ENCODE measurements at places on chromosomes 5 and 9. TPM values are rescaled to one million over a fixed set of nuclear protein-coding genes. Genes with fewer than 3 reads are reported as not detected.

DNA sequence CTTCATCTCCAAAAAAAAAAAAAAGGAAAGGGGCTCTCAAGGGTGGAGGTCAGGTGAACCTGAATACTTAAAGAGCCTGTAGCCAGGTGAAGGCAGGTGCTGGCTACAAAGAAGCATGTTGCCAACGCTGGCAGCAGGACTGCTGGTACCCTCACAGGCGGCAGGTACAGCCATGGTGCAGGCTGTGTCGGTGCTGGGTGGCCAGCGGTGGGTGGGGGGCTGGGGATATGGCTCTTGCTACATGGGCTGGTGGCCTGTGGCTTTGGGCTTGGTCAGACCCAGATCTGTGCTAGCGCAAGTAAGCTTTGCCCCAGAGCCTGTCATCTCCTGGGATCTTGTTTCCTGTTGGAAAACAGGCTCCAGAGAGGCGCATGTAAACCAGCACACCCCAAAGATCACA lies 86.3 kb upstream of the PHYKPL start:
- no peak overlapping the region for H3K4me3 ChIP-seq
- DNase-seq: no peak
- H3K4me1 ChIP-seq: no peaks in the 10 kb centered on the region
- H3K27ac ChIP-seq: no peak overlapping the region
- no peaks in the 10 kb centered on the region for H3K36me3 ChIP-seq

DNA sequence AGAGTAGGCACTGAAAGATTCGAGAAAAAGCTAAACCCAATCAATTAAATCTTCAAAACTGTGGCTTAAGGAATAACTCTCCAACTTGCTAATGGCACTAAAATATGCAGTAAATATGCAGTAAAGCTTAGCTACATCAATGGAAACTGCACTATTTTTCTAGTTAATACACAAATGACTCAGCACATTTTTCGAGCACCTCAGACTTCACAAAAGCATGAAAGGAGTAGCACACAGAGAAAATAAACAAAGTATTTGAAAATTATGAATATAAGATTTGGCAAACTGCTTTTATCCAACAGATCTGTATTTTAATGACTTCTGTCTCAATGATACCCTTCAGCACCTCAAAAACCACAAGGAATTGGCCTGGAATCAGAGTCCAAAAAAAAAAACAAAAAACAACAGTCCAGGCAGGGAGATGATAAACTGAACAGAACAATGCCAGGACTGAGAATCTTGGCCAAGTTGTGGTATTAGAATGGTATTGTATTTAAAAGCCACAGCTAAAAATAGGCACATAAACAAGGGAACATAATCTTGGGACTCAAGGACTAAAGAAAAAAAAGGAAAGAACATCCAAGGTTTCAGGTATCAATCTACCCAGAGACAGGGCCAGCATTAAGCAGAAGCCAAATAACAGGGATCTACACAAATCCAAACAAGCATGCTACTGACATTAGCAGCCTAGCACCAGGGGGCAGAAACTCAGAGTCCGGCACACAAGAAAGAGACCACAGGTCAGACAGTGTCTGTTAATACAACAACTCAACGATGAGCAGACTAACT lies 21.4 kb downstream of the TMEM245 start:
- no peaks in the 10 kb centered on the region for H3K36me3 ChIP-seq
- no peaks in the 10 kb centered on the region for H3K27me3 ChIP-seq
- DNase-seq: no peak
- H3K4me1 ChIP-seq: peaks cover 90% of the 10 kb centered on the region
- no peak overlapping the region for H3K4me3 ChIP-seq

DNA sequence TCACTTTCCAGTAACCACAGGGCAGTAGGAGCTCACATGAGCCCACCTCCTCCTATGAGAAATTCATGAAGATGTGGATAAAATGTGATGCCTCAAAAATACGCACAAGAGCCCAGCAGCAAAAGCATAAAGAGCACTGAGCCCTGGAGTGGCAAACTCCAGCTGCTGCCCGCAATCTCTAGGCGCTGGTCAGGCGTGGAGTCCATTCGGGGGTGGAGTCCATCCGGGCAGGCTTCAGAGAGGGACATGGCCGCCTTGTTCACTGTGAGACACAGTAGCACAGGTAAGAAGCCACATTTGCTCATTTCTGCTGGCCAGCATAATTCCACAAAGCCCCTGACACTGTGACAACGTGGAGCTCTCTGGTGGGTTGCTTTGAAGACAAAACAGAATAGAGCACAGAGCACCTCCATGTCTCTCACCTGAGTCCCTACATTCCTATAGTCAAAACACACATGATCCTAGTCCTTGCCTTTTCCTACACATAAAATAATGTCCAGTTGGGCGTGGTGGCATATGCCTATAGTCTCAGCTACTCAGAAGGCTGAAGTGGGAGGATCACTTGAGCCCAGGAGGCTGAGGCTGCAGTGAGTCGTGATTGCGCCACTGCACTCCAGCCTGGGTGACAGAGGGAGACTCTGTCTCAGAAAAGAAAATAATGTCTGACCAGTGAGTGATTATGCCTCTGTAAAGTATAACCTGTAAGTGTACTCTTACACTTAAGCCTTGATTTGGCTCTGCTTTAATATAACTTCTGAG lies 365.2 kb downstream of the GADD45G start:
- H3K36me3 ChIP-seq: no peaks in the 10 kb centered on the region
- H3K27me3 ChIP-seq: no peaks in the 10 kb centered on the region
- no peak overlapping the region for H3K4me3 ChIP-seq
- no peak for DNase-seq

DNA sequence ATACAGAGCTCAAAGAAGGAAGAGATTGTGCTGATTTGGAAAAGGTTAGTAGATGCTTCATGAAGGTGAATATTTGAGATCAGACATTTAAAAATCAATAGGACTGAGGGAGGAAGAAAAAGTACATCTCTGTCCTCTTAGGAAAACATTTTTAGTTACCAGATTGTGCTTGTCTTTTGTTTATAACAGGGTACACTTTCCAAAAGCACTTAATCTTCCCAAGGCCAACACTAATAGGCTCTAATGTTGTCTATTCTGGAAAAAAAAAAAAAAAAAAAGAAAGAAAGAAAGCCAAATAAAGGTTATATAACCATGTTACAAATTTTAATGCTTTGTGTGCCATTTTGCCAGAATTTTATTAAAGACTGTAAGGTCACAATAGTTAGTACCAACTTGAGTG lies 45.5 kb upstream of the SHISAL2B start:
- no peak overlapping the region for H3K27ac ChIP-seq
- no peaks in the 10 kb centered on the region for H3K27me3 ChIP-seq
- DNase-seq: no peak
- H3K36me3 ChIP-seq: no peaks in the 10 kb centered on the region
- H3K4me3 ChIP-seq: no peak overlapping the region

Gene PSAT1
- polyA plus RNA-seq: 11.6 TPM

Gene PCDHB2
- not detected for polyA plus RNA-seq

Gene LPAR1
- polyA plus RNA-seq: not detected

- H3K4me1 ChIP-seq: no peaks in the 10 kb centered on the region
- no peaks in the 10 kb centered on the region for H3K27me3 ChIP-seq
- no peak overlapping the region for H3K27ac ChIP-seq
- no peak overlapping the region for H3K4me3 ChIP-seq
- no peaks in the 10 kb centered on the region for H3K36me3 ChIP-seq
- DNase-seq: no peak
Measured at GRCh38 chr9:74277532-74277931, 219.6 kb upstream of the RORB start.

Gene SPINK6
- polyA plus RNA-seq: not detected

Gene PPP3R2
- polyA plus RNA-seq: not detected

- H3K27me3 ChIP-seq: no peaks in the 10 kb centered on the region
- H3K27ac ChIP-seq: no peak overlapping the region
- H3K36me3 ChIP-seq: no peaks in the 10 kb centered on the region
- DNase-seq: no peak
- no peaks in the 10 kb centered on the region for H3K4me1 ChIP-seq
Measured at GRCh38 chr9:115629879-115630840, 512.2 kb upstream of the TNC start.

DNA sequence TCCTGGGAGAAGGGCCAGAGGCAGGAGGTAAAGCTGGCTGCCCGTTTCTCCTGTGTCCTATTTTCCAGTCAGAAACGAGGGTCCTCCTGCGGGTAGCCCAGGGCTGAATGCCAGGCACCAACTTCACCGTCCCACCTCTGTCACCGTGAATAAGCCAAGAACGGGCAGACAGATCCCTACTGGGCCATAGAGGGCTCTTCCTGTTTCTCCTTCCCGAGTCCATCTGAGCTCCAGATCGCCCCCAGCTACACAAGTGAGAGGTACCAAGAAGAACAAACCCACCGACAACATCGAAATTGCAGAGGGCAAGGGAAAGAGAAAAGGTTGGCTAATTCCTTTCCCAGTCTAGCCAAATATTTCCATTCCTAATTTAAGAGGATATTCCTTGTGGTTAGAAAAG lies 93.7 kb downstream of the SPOCK1 start:
- no peak overlapping the region for H3K4me3 ChIP-seq
- DNase-seq: no peak
- no peaks in the 10 kb centered on the region for H3K27me3 ChIP-seq
- H3K36me3 ChIP-seq: no peaks in the 10 kb centered on the region
- H3K27ac ChIP-seq: no peak overlapping the region
- H3K4me1 ChIP-seq: no peaks in the 10 kb centered on the region

GRCh38 chr5:115028557-115028956 lies 141.2 kb downstream of the TRIM36 start:
- H3K4me1 ChIP-seq: no peaks in the 10 kb centered on the region
- H3K36me3 ChIP-seq: no peaks in the 10 kb centered on the region
- H3K27me3 ChIP-seq: no peaks in the 10 kb centered on the region

- no peak overlapping the region for H3K27ac ChIP-seq
- no peak for DNase-seq
- no peak overlapping the region for H3K4me3 ChIP-seq
- no peaks in the 10 kb centered on the region for H3K27me3 ChIP-seq
- H3K36me3 ChIP-seq: no peaks in the 10 kb centered on the region
Measured at GRCh38 chr9:23814243-23814642, 11.8 kb downstream of the ELAVL2 start.

DNA sequence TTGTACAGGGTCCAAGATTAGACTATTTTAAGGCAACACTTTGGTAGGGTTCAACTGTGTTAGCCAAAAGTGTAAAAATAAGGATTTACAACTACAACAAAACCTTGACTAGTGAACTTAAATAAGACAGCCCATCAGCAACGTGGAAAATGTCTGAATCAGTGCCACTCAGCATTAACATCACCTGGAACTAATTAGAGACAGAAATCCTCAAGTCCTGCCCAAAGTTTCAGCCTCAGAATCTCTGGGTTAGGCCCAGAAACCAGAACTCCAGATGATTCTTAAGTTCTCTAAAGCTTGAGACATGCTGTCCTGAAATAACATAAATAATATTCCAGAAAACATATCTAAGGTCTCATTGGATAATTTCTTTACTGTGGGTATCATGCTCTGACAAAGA lies 118.6 kb downstream of the SEMA6A start:
- no peak overlapping the region for H3K27ac ChIP-seq
- H3K27me3 ChIP-seq: no peaks in the 10 kb centered on the region
- no peaks in the 10 kb centered on the region for H3K36me3 ChIP-seq
- no peak for DNase-seq
- no peaks in the 10 kb centered on the region for H3K4me1 ChIP-seq

DNA sequence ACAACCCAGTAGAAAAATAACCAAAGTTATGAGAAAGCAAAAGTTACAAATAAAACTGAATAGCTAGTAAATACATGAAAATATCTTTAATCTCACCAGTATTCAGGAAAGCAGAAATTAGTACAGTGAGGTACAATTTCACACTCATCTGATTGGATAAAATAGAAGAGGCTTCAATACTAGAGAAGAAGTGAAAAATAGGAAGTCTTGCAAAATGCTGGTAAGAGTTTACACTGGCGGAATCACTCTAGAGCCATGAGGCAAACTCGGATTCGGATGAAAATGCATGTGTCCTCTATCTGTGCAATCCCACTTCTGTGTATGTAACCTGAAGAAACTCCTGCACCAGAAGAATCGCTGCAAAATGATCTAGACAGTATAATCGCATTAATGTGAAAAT lies 128.9 kb downstream of the CCDC192 start:
- H3K27me3 ChIP-seq: no peaks in the 10 kb centered on the region
- H3K4me3 ChIP-seq: no peak overlapping the region
- no peak overlapping the region for H3K27ac ChIP-seq
- H3K36me3 ChIP-seq: no peaks in the 10 kb centered on the region
- no peak for DNase-seq

DNA sequence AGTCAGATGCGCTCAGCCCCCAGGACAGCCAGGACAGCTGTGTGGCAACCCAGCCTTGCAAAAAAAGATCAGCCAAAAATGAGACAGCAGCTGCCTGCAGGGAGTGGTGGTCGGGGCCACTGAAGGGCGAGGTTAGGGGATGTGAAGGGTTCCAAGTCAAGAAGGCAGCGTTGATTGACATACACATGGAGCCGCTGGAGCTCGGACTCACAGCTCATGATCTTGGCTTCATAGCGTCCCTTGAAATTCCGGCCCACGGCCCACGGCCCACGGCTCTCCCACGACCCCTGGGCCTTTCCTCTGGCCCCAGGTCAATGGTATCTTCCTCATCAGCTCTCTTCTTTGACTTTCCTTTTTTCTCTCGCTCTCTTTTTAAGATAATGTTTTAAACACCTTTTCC lies 390.0 kb upstream of the IRX4 start:
- no peak overlapping the region for H3K4me3 ChIP-seq
- H3K27ac ChIP-seq: no peak overlapping the region
- no peaks in the 10 kb centered on the region for H3K4me1 ChIP-seq
- no peaks in the 10 kb centered on the region for H3K36me3 ChIP-seq

Gene MLANA
- polyA plus RNA-seq: not detected

DNA sequence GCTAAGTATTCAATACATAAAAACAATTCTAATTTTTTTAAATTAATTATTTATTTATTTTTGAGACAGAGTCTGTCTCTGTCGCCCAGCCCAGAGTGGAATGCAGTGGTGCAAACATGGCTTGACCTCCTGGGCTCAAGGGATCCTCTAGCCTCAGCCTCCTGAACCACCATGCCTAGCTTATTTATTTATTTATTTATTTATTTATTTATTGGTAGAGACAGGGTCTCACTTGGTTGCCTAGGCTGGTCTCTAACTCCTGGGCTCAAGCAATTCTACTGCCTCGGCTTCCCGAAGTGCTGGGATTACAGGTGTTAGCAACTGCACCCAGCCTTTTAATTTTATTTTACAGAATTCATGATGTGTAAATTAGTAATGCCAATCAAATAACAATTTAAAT lies 33.7 kb upstream of the ZFYVE16 start:
- no peaks in the 10 kb centered on the region for H3K36me3 ChIP-seq
- no peak overlapping the region for H3K4me3 ChIP-seq
- H3K27me3 ChIP-seq: no peaks in the 10 kb centered on the region
- no peak overlapping the region for H3K27ac ChIP-seq

GRCh38 chr5:105956456-105957196 lies 1714.1 kb downstream of the EFNA5 start:
- H3K27ac ChIP-seq: no peak overlapping the region
- no peak for DNase-seq
- no peak overlapping the region for H3K4me3 ChIP-seq
- H3K4me1 ChIP-seq: no peaks in the 10 kb centered on the region
- no peaks in the 10 kb centered on the region for H3K27me3 ChIP-seq

- no peak overlapping the region for H3K27ac ChIP-seq
- H3K27me3 ChIP-seq: no peaks in the 10 kb centered on the region
- no peak for DNase-seq
- no peaks in the 10 kb centered on the region for H3K4me1 ChIP-seq
- H3K36me3 ChIP-seq: no peaks in the 10 kb centered on the region
Measured at GRCh38 chr5:161261668-161262323, 284.7 kb downstream of the GABRB2 start.

Data from CD8-positive, alpha-beta memory T cell (primary cell).